ENCODE measurements at places on chromosomes 1 and 21. TPM values are rescaled to one million over a fixed set of nuclear protein-coding genes. Genes with fewer than 3 reads are reported as not detected.

Gene CLCA4
- not detected for polyA plus RNA-seq

Gene APOBEC4
- polyA plus RNA-seq: not detected

DNA sequence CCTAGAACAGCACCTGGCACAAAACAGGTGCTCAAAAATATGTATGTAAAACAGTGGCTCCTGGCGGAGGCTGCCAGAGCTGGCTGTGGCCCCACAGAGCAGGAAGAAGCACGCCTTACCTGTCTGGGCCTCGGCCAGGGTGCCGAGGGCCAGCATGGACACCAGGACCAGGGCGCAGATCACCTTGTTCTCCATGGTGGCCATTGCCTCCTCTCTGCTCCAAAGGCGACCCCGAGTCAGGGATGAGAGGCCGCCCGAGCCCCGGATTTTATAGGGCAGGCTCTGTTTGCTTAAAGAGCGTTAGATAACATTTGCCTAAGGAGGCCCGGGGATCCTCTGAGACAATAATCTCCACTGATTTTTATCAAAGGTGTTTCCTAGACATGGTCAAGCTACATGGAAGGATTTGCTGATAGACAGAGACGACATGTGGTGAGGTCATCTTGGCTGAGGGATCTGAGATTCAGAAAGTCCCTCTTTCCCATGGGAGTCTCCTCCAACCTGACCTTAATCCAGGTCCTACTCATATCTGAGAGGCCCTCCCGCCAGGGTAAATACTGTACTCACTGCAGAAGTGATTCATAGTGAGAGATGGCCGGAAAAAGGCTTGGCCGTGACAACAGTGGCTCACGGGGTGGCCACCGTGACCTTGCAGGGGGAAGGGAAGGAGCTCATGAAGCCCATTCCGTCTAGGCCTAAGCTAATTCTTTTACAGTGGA lies at the start of gene TFF1:
Gene TFF1, minus strand, starts transcription at position 244 of the 719 bp plus-strand sequence. Its CDS starts 40 bp downstream, at position 204.
- no peak for DNase-seq

DNA sequence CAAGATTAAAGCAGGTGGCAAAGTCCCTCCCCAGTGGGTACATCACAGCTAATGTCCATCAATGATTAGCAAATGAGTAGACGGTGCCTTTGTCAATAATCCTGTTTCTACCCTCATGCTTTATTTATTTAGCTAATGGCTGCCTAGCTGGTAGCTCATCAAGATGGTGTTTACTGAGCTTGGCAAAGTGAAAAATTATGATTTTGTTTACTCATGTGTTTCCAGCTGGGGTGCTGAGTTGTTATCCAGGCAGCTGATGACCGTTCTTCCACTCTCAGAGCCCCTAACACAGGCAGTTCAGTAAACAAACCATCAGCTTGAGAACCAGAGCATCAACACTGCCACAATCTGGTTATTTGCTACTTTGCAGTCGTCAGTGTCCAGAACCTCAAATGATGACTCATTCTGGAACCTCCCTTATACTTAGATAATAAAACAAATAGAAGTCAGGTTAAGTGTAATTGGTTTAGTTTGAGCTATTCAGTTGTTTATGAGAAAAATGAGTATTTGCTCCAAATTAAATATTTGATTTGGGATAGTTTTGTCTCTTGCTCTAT lies 163.9 kb downstream of the ST6GALNAC5 start:
- no peak for DNase-seq

GRCh38 chr1:153057375-153057774 lies at the start of gene SPRR2A:
Gene SPRR2A, minus strand, starts transcription at chr1:153057512. Its CDS starts 777 bp downstream, at chr1:153056735.
- no peak for DNase-seq

GRCh38 chr1:10631121-10631810 lies 156.5 kb downstream of the PEX14 start:
- no peak for DNase-seq

GRCh38 chr21:42722808-42723473 lies 69.5 kb downstream of the PDE9A start:
- DNase-seq: no peak

DNA sequence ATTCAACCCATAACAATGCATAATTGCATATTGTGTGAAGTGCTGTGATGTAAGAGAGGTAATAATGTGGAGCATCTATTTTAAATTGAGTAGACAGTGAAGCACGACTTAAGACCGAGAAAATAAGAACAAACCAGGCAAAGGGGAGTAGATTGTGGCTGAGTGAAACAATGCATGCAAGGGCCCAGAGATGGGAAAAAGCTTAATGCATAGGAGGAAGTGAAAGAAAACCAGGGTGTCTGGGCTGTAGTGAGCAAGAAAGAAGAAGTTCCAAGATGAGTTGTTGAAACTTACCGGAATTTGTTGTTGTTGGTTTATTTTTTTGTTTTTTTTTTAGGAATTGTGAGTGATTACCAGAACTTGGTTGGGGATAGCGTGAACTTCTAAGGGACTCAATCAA lies 104.7 kb downstream of the SNX7 start:
- DNase-seq: no peak

DNA sequence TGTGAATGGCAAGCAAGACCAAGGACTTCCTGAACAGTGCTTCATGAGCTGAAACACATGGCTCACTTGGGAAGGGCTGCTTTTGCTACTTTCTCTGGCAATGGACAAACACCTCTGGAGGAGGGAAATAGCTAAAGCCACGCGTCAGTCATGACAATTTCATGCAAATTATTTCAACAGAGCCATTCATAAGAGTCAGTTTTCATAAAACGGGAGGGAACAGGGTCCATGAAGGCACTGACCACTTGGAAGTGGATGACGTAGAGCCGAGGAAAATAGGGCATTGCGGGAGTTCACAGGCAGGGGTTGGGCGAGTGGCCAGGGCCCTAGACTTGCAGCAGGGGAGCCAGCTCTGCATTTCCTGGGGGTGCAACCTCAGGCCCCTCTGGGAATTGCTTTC lies 43.9 kb downstream of the SDC3 start:
- no peak for DNase-seq

DNA sequence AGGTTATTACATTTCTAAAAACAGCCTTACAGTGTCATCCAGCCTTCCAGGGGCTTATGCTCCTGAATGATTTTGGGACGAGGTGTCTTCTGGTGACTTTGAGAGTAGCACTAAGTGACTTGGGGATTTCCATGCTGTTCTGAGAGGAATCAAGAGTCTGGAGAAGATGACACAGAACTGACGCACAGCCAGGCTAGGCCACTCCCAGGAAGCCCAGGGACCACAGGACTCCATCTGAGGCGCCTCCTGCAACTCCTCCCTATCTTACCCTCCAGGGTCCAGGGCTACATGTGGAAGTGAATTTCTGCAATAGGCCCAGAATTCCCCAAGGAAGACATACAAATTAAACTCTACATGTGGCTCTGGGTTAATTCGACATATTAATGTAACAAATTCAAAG lies 92.5 kb downstream of the SLC25A24 start:
- no peak for DNase-seq

GRCh38 chr1:6794164-6794563 lies 8.9 kb downstream of the CAMTA1 start:
- DNase-seq: no peak

GRCh38 chr1:223248001-223248769 lies 105.1 kb upstream of the TLR5 start:
- DNase-seq: no peak

GRCh38 chr1:111412839-111413238 lies 14.7 kb downstream of the OVGP1 start:
- DNase-seq: no peak

- no peak for DNase-seq
Measured at GRCh38 chr1:85665932-85666331, 42.3 kb downstream of the ZNHIT6 start.

All from renal cortex interstitium (tissue), 15 donors.